ENCODE measurements at places on chromosomes 5 and 9.

GRCh38 chr5:96022971-96023370 is 61.3 kb upstream of the ELL2 start:
- DNase-seq = no peak

- no peak for DNase-seq
Observed at GRCh38 chr9:100307080-100307479, 45.7 kb downstream of the TEX10 start.

- no peak for DNase-seq
Observed at GRCh38 chr5:17118631-17119030, 98.8 kb upstream of the BASP1 start.

DNA sequence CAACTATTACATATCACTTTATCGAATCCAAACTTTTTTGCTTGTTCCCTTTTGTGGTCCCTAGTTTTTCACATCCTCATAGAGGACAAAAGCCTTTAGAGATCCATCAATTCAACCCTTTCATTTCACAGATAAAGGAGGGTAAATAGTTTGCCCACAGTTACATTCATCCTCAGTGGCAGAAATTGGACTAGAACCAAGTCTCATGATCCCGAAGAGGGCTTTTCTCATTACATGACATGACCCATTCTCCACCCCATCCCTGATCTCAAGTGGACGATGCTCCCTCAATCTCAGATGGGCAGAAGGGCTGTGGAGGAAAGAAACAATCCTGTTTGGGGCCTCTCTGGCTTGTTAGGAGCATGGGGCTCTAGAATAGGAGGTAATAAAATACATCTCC is 23.1 kb downstream of the TICAM2 start:
- DNase-seq = no peak

GRCh38 chr5:173498286-173498685 is 118.2 kb downstream of the BOD1 start:
- no peak for DNase-seq

- no peak for DNase-seq
Observed at GRCh38 chr5:175520873-175521272, 42.5 kb downstream of the SFXN1 start.

DNA sequence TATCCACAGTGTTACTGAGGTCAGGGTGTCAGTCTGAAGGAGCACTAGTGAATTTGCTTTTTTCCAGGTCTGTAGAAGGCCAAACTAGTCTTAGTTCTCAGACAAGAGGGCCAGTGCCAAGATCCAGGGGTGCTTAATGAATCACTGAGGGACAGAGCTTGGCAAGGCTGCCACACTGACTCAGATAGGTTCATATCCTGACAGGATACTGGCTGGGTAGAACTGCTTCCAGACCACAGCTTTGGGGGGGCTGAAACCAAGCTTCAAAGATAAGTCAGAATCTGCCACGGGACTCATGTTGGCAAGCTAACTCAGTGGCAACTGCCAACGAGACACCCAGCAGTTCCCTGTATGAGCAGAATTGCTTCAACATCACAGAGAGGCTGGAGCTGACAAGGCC is 1125.4 kb downstream of the EFNA5 start:
- no peak for DNase-seq

DNA sequence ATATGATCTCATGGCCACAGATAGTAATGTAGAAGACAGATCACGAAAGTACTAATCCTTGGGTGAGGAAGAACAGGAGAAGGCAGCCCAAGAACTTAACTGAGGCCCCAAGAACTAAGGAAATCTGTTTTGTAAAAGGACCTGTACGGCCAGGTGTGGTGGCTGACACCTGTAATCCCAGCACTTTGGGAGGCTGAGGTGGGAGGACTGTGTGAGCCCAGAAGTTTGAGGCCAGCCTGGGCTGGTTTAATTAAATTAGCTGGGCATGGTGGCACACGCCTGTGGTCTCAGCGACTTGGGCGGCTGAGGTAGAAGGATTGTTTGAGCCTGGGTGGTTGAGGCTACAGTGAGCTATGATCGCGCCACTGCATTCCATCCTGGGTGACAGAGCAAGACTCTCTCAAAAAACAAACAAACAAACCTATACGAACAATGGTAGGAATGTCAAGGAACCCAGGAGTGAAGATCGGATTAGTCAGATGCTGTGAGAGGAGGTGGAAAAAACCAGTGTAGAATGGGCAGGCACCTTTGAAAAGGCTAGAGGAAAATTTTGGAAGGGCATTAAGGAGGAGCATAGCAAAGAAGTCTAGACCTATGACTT is 283.8 kb upstream of the DMRT1 start:
- DNase-seq = no peak

DNA sequence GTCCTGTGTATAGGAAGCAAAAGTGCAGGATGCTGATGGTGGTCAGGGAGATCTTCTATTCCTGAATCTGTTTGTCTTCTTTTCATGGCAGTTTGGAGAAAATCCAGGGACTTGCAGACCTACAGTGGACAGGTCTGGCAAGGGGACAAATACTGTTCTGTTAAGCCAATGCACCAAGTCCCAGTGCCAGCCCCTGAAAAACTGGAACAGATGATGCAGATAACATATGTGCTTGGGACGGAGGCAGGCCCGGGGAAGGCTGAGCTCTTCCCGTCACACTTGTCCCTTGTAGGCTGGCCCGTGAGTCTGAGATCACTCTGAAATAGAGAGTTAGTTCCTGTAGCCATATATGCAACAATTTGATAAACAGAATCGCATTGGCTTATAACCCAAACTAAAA is 265.7 kb downstream of the MTRR start:
- no peak for DNase-seq

DNA sequence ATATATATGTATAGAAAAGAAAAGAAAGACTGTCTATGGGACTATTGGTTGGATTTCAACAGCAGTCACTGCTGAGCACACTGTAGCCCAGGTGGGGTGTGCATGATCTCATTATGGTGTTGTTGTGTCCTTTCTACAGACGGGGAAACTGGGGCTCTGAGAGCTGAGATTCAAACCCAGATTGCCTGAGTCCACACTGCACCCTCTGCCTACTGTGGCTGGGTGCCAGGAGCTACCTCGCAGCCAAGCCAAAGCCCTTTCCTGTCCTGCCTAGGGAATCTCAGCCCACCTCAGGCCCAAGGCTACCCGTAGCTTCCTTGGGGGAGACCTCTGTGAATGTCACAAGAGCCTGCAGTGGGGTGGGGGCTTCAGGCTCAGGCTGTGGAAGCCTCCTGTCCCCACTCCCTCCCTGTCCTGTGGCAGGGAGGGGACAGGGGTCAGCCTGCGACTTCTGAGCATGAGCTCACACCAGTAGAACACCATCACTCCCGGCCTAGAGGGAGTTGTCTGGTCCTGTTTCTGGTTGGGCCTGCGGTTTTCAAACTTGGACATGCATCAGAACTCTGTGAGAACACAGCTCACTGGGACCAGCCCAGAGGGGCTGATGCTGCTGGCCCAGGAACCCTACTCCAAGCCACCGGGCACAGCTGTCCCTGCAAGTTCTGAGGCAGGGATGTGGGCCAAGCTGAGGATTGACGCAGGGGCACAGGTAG is 7.9 kb upstream of the NINJ1 start:
- no peak for DNase-seq

GRCh38 chr5:14696057-14696456 is 31.5 kb downstream of the OTULIN start:
- DNase-seq = no peak

GRCh38 chr9:129640871-129641749 is 841 bp downstream of the ASB6 start:
- DNase-seq = no peak

- DNase-seq = no peak
Observed at GRCh38 chr5:153594785-153595184, 104.3 kb downstream of the GRIA1 start.

DNA sequence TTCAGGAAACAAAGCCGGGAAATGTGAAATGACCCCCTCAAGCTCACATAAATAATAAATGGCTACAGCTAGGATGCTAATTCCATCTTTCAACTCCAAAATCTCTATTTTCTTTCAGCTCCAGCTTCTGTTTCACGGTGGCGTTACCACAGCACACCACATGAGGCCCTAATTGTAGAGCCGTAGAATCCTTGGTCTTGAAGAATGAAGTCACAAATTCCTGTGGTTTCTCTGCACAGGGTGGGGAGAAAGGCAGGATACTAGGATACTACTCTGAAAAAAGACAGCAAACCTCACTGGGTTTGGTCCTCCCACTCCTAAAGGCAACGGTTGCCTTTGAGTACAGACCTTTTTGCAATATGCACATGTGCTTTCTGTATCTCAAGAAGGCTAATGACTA is 13.9 kb upstream of the RARS1 start:
- DNase-seq = no peak

DNA sequence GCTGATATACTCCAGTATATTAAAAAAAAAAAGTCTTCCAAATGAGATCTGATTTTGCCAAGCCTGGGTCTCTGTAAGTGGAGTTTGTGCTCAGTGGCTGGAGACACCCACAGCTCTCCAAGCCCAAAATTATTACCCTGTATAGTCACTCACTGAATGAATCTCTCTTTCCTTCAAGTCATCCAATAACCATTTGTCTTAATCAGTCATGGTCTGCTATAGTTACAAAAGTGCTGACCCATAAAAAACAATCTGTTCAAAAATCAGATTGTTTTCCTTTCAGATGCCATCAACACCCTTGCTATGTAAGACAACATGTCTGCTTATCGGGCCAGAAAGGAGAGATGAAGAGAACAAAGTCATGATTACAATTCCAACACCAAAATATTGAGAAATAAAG is 159.4 kb upstream of the FST start:
- no peak for DNase-seq

DNA sequence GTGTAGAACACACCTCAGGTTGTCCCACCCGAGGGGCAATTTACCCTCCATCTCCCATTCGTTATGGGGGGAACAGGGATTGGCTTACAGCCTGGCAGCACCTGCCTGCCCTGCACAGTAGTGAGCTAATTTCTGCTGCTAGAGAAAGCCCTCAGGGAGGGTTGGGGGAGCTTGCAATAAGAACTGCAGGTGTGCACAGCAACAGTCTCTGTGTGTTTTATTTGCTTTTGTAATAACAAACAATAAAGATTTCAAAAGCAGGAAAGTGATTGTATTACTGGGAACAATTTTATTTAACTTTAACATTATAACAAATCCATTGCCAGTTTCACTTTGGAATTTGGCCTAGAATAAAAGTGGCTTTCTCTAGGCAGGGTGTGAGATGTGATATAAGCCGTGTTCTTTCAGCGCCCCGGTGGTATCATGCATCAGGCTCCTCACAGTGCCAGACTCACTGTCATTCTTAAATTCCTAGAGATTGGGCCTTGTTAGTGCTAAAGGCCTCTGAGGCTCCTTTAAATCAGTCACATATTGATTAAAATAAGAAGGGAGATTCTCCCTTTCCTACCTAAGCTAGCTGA is 81.1 kb downstream of the RMI1 start:
- DNase-seq = no peak

DNA sequence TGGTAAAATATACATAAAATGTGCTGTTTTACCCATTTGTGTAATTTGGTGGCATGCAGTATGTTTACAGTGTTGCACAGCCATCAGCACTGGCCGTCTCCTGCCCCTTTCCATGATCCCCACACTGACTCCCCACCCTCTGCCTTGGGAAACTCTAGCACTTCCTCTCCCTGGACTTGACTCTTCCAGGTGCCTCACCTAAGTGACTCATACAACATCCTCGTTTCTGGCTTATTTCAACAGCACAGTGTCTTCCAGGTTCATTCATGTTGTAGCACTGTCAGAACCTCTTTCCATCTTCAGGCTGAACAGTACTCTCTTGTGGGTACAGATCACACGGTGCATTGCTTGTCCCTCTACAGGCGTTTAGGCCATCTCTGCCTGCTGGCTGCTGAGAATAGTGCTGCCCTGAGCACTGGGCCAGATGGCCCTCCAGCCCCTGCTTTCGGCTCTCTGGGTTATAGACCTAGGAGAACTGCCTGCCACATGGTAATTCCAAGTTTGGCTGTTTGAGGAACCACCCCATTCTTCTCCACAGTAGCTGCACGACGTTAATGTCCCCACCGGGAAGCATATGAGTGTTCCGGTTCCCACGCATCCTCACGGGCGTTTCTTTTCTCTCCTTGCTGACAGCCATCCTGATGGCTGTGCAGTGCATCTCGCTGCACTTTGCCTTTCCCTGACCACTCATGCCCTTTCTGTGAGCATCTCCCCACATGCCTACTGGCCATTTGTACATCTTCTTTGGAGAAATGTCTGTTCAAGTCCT is 211.8 kb downstream of the FANCC start:
- DNase-seq = no peak

- DNase-seq = peak; percentile 39
Observed at GRCh38 chr5:168987543-168988300, 313.2 kb downstream of the SLIT3 start.

GRCh38 chr9:24936117-24936516 is 390.4 kb upstream of the IZUMO3 start:
- no peak for DNase-seq

DNA sequence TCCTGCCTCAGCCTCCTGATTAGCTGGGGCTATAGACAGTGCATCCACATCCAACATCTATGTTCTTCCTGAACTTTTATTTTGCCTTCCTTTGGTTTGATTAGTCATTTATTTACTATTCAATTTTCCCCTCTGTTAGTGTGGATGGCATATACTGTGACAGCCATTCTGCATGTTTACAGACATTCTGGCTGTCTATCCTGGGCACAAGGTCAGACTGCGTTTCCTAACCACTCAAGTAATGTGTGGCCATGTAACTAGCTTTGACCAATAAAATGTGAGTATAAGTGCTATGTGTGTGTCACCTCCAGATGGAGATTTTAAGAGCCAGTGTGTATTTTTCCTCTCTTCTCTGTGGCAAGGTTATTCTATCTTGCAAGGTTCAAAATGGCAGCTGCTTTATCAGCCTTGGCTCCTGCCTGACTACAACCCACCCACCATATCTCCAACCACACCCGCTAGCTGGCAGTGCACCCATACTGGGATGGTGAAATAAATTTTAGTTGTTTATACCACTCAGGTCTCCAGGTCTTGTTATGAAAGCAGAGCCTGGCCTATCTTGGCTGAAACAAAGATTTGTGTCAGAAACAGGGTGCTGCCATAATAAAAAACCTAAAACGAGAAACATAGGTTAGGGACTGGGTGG is 32.2 kb downstream of the PDE6A start:
- DNase-seq = no peak

DNA sequence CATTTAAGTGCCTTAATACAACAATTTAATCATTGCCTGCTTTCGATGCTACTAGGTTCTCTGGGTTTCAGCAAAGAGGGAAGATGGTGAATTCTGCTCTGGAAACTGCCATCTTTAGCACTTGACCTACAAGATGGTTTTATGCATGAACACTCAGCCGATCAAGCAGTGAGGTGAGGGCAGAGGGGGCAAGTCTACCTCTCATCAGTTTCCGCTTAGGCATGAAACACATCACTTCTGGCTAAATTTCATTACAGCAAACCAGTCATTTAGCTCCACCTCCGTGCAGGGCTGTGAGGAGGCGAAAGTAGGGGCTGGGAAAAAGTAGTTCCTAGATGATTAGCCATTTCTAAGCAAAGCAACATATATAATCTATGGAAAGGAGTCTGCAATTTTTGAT is 1018.0 kb downstream of the CDH18 start:
- no peak for DNase-seq
